ENCODE measurements at places on chromosomes 7 and 10. TPM values are rescaled to one million over a fixed set of nuclear protein-coding genes. Genes with fewer than 3 reads are reported as not detected.
A peak's percentile ranks its signal among the peaks of the same experiment; 100 is the strongest.

- H3K4me3 ChIP-seq = no peak overlapping the region
- H3K27ac ChIP-seq = no peak overlapping the region
- no peaks in the 10 kb centered on the region for H3K4me1 ChIP-seq
- H3K27me3 ChIP-seq = no peaks in the 10 kb centered on the region
- DNase-seq = no peak
Measured at GRCh38 chr10:82683945-82684344, 809.0 kb downstream of the NRG3 start.

- no peak overlapping the region for H3K4me3 ChIP-seq
- H3K4me1 ChIP-seq = no peaks in the 10 kb centered on the region
- no peaks in the 10 kb centered on the region for H3K27me3 ChIP-seq
- no peak overlapping the region for H3K27ac ChIP-seq
- H3K36me3 ChIP-seq = no peaks in the 10 kb centered on the region
Measured at GRCh38 chr10:109474261-109474660, 449.1 kb downstream of the XPNPEP1 start.

Gene UCN3
- not detected for total RNA-seq

DNA sequence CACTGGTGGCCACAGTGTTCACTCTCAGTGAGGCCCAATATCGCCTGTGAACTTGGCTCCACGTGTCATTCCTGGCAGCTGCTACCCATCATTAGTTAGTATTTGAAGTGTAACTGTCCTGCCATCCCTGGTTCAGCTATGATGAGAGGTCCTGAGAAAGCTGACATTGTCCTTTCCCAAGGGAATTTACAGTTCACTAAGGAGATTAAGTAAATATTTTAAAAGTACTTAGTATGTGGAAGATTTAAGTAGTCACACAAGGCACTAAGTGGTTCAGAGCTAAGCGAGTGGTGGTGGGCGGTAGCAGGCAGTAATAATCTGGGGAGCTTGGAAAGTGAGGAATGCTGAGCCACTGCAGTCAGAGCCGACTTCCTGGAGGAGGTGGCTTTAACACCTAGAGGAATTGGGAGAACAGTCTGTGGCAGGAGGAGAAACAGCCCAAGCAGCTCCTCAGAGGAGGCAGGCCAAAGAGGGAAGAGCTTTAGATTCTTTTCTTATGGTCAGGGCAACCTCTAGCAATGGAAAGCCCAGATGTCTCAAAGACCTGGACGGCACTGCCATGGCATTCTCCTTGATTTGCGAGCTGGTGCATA is 519.7 kb downstream of the LRMDA start:
- no peaks in the 10 kb centered on the region for H3K36me3 ChIP-seq
- no peaks in the 10 kb centered on the region for H3K27me3 ChIP-seq
- H3K4me1 ChIP-seq = no peaks in the 10 kb centered on the region
- H3K4me3 ChIP-seq = no peak overlapping the region
- H3K27ac ChIP-seq = no peak overlapping the region
- no peak for DNase-seq

- H3K36me3 ChIP-seq = no peaks in the 10 kb centered on the region
- H3K27me3 ChIP-seq = no peaks in the 10 kb centered on the region
- H3K4me1 ChIP-seq = peaks cover 3% of the 10 kb centered on the region
- no peak for DNase-seq
- no peak overlapping the region for H3K4me3 ChIP-seq
Measured at GRCh38 chr7:110835218-110835617, 255.7 kb upstream of the LRRN3 start.

DNA sequence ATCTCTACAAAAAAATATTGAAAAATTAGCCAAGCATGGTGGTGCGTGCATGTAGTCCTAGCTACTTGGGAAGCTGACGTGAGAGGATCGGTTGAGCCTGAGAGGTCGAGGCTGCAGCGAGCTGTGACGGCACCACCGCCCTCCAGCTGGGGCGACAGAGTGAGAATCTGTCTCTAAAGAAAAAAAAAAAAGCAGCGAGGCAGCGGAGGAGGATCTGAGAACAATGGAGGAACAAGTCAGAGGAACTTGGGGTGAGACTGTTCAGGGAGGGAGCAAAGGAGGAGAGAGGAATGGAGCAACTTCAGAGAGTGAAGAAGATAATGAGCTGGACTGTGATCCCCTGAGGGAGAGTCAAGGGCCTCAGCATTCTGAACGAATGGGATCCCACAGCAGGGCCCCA is 85.4 kb downstream of the MKX start:
- no peaks in the 10 kb centered on the region for H3K4me1 ChIP-seq
- no peak for DNase-seq
- no peak overlapping the region for H3K27ac ChIP-seq
- no peaks in the 10 kb centered on the region for H3K36me3 ChIP-seq

Gene ZNF735
- total RNA-seq = not detected

- peaks cover 5% of the 10 kb centered on the region for H3K27me3 ChIP-seq
- peaks cover 12% of the 10 kb centered on the region for H3K4me1 ChIP-seq
- DNase-seq = peak; percentile 77
- H3K4me3 ChIP-seq = no peak overlapping the region
Measured at GRCh38 chr10:43888586-43888985, 239.9 kb upstream of the ZNF32 start.

DNA sequence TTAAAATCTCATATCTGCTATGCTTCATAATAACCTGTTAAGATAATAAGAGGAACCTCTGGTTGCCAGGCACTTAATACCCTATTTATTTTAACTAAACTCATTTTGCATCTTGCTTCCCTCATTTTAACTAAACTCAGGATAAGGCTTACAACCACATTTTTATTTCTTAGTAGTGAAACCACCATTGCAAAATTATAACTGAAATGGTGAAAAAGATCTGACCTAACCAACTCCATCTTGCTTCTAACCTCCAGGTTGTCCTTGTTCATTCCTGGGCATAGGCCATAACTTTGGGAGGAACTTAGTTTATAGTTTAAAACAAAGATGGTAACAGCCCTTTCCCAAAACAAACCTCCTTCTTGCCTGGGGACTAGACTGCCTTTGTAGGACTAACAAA is 6.0 kb downstream of the FAM3C start:
- peaks cover 5% of the 10 kb centered on the region for H3K4me1 ChIP-seq
- no peak for DNase-seq
- no peaks in the 10 kb centered on the region for H3K27me3 ChIP-seq
- H3K36me3 ChIP-seq = peaks cover 5% of the 10 kb centered on the region
- H3K27ac ChIP-seq = no peak overlapping the region
- no peak overlapping the region for H3K4me3 ChIP-seq

DNA sequence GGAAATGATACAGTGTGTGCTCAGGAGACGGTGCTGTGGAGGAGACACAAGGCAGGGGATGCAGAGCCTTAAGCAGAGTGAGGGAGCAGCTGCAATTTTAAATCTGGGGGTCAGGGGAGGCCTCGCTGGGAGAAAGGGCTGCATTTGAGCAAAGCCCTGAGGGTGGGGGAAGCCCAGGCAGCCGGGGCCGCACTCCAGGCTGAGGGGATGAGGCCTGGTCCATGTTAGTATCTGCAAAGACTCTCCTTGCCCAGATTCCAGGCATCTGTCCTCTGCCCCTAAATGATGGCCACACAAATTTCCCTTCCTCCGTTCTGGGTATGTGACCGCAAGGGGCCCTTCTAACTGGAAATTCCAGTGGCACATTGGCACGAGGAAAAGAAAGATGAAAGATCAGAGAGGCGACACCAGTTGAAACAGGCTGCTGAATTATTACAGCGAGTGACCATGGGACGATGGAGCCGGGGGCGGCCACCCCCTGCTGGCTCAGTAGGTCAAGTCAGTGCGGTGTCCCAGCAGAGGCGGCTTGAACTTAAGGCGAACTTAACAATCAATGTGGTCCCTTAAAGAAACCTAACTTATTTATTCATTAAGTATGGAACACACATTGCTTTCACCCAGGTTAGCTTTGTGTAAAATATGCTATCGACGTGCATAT is 62.3 kb upstream of the KAT6B start:
- no peak overlapping the region for H3K4me3 ChIP-seq
- H3K27ac ChIP-seq = no peak overlapping the region
- no peaks in the 10 kb centered on the region for H3K36me3 ChIP-seq
- no peaks in the 10 kb centered on the region for H3K27me3 ChIP-seq
- DNase-seq = no peak
- no peaks in the 10 kb centered on the region for H3K4me1 ChIP-seq

Gene HOXA11
- total RNA-seq = 4.7 TPM

DNA sequence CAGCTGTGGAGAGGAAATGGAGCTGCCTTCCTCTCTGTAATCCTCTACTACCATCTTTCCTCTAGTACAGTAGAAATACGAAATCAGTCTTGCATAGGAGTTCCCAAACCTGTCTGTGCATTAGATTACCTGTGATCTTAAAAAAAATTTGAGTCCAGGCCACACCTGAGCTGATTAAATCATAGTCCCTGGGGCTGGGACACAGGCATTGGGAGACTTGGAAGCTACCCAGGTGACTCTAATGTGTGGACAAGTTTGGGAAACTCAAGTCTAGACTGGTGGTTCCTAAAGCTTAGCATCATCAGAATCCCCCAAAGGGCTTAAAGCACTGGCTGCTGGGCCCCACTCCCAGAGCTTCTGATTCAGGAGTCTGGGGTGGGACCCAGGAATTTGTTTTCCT is 152.7 kb upstream of the GLI3 start:
- no peaks in the 10 kb centered on the region for H3K27me3 ChIP-seq
- no peak overlapping the region for H3K4me3 ChIP-seq
- H3K27ac ChIP-seq = no peak overlapping the region
- no peak for DNase-seq
- no peaks in the 10 kb centered on the region for H3K4me1 ChIP-seq

Gene ZNF12
- total RNA-seq = 23.9 TPM

Gene ACSL5
- total RNA-seq = 1.7 TPM

GRCh38 chr10:113557424-113557862 is 4.6 kb downstream of the HABP2 start:
- peaks cover 42% of the 10 kb centered on the region for H3K4me1 ChIP-seq
- peaks cover 2% of the 10 kb centered on the region for H3K27me3 ChIP-seq
- no peak overlapping the region for H3K4me3 ChIP-seq

DNA sequence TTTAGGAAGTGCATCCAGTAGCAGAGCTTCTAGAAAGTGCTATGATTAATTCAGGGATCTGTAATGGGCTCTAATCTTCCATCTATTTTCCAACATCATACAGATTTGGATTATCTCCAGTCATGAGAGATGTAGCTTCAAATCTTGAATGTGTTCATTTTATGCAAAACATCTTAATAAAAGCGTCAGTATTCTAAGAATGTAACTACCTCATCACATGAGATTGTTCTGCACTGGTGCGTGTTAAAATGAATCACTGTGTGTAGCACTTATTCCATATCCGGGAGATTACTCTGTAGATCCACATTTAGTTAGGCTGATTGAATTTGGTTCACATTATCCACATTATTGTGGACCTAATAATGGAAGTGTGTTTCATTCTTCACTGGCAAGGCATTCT is 344.9 kb upstream of the CHRM2 start:
- no peak overlapping the region for H3K4me3 ChIP-seq
- H3K4me1 ChIP-seq = no peaks in the 10 kb centered on the region
- no peak for DNase-seq
- no peaks in the 10 kb centered on the region for H3K36me3 ChIP-seq
- H3K27me3 ChIP-seq = no peaks in the 10 kb centered on the region
- H3K27ac ChIP-seq = no peak overlapping the region

DNA sequence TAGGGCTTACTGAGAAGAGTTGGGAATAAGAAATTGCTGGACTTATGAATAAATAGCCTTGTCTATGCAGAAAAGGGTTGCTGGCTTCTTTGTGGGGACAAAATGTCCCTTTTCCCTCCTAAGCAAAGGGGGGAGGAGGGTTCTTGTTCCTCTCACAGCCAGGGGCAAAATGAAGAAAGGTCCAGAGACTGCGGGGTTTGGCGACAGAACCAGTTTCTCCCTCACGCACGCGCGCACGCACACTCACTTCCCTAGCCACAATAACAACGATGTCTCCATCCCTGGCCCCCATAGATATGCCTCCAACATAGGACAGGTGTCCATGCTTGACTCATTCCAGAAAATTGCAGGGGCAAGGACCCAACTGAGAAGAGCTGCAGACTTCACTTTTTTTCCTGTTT is 3.3 kb downstream of the ZMIZ1 start:
- no peaks in the 10 kb centered on the region for H3K27me3 ChIP-seq
- H3K4me1 ChIP-seq = peaks cover 62% of the 10 kb centered on the region
- H3K27ac ChIP-seq = no peak overlapping the region
- H3K4me3 ChIP-seq = no peak overlapping the region
- no peaks in the 10 kb centered on the region for H3K36me3 ChIP-seq

All from muscle of leg (tissue), 16 donors.